ENCODE measurements at places on chromosomes 7 and 10.

DNA sequence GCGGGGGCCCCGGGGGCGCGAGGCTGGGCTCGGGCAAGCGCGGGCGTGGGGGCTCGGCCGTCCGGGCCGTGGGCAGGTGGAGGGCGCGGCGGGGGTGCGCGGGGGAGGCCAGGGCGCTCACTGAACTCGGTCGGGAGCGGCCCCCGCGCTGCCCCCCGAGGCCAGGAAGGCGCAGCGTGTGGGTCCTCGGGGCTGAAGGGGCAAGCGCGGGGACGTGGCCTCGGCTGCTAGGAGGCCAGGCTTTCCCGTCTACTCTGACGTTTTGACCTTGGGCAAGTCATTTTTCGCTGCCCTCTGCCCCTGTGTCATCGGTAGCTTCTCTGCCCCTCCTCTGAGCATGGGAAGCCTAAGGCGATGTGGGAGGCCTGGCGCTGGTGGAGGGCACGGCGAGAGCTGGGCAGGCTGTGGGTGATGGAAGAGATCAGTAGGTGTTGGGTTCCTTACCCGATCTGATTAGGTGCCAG is 441 bp downstream of the FBH1 start:
- DNase-seq: no peak

GRCh38 chr10:113059371-113059780 is 109.3 kb downstream of the TCF7L2 start:
- DNase-seq: peak; percentile 77

DNA sequence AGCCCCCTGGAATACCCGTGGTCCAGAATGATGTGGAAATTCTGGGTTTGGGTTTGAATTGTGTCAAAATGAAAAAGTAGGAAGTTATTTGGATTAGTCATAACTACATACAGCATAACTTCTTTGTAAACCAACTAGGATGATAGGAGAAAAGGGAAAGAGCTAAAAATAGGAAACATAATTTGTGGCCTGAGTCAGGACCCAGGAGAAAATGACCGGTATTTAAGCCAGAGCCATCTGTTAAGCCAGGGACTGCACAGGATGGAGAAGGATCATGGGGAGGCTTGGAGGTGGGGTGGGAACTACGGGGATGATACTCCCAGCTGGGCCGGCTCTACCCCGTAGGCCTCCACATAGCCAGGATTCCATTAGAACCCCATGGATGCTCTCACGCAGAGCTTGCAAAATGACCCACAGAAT is 98.6 kb downstream of the MYOF start:
- peak; percentile 72 for DNase-seq

DNA sequence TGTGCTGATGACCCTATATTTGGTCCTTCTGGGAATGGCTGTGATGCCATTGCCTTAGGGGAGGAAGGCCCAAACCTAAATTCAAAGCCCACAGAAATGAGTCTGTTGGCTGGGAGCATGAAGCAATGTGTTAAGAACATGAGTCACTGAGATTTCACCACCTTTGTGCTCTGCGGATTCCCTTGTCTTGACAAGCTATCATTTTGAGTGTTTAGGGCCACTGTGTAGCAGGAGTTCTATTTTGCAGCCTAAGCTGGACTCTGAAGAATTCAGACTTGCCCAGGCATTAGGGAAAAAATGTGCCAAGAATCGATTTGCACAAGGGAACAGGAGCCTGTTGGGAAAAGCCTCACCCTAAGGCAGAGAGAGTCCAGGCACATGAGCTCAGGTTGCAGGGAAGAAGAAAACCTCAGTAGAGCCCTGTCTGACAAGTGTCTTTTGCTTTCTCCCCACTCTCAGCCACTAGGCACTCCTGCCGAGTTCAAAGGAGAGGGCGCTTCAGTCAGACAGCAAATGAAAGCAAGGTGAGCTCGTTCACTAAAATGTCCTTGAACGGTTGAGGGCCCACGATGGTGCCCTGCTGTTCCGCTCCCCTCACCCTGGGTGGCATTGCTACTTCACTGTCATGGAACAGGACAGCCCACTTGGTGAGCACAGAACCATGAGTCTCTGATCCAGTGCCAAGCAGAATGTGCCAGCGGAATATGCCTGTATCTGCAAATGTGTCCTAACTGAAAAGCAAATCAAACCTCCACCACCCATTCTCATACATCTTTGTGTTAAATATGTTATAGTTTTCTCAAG is 93.6 kb downstream of the PRLHR start:
- peak; percentile 31 for DNase-seq

DNA sequence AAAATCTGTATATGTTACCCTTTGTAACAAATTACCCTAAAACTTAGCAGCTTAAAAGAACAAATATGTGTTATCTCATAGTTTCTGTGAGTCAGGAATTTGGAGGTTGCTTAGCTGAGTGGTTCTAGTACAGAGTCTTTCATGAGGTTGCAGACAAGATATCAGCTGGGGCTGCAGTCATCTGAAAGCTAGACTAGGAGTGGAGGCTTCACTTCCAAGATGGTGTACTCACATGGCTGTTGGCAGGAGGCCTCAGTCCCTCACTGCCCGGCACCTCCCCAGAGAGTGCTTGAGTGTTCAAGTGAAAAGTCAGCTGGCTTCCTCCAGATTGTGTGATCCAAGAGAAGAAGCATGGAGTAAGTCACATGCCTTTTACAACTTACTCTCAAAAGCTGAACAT is 16.9 kb upstream of the GGCT start:
- DNase-seq: no peak

DNA sequence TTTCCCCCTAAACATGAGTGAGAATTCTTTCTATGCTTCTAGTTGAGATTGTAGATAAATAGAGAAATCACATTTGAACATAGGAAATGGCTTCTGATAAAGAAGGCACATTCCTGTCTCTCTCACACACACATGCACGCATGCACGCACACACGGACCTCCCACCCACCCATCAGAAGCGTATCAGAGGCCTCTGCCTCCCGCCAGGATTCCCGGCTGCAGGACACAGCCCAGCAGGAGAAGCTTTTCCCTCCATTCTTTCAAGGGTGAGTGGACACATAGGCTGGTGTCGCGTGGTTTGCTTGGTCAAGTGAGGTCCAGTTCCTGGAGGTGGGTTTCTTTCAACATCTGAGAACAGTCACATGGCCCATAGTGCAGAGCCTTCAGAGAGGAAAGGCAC is 34.2 kb downstream of the KLF6 start:
- no peak for DNase-seq

DNA sequence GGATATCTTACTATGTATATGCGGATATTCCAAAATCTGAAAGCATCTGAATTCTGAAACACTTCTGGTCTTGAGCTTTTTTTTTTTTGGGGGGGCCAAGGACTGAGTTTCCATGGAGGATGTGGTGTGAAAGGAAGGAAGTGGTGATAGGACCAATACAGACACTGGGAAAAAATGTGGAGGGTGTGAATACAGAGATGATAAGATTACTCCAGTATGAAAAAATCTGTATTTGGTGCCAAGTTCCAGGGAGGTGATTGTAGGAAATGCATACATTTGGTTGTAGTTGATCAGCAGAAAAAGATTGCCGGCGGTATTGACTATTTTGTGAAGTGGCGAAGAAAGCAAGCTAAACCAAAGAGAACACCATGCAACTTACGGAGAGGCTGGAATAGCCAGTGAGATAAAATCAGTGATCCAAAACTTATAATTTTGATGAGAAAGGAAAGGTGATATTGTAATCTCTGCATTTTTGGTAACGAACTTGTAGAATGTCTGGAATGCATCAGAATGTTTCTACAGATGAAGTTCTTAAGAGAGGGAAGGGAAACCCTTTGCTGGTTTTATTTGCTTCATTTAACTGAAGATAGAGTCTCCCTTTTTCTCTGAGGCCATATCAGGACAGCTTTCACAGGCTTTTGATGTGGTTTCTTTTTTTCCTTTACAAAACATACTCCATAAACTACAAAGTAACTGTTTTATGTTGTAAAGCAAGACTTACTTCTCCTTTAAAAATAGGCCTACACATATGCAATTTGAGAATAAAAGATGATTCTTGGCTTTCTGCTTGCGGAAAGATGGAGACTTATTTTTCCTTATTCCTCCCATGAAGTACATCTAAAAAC is 6.0 kb downstream of the WDR37 start:
- DNase-seq: no peak

DNA sequence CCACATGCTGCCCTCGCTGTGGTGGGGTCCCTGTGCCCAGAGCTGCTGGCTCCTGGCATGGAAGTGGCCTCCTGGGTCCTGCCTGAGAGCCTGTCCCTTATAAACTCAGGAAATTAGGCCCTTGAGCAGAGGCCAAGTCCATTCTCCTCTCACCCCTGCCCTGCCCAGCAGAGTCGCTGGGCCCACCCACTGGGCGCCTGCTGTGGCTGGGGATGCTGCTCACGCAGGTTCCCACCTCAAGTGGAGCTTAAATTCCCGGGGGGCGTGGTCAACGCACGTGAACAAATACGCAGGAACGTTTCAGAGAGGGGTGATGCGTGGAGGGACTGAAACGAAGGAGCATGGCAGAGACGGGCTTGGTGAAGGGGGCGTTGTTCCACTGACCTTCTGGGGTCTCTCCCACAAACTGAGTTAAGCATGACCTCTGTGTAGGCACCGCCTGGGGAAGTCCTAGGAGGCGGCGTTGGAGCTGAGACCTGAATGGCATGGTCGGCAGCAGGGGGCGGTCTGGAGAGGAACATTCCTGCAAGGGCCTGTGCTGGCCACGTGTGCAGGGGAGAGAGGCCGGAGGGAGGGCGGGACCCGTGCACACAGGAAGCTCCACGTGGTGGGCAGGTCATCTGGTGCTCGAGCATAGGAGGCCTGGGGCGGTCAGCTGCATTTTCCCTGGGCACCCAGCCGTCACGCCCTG is 27.9 kb downstream of the FAM20C start:
- DNase-seq: no peak

GRCh38 chr10:30973737-30974136 is 57.9 kb downstream of the ZNF438 start:
- no peak for DNase-seq

- no peak for DNase-seq
Observed at GRCh38 chr10:127368929-127369328, 172.5 kb upstream of the INSYN2A start.

GRCh38 chr7:2231992-2232765 is 566 bp downstream of the MAD1L1 start:
- no peak for DNase-seq

GRCh38 chr10:12500381-12501303 is 151.3 kb downstream of the CAMK1D start:
- no peak for DNase-seq

DNA sequence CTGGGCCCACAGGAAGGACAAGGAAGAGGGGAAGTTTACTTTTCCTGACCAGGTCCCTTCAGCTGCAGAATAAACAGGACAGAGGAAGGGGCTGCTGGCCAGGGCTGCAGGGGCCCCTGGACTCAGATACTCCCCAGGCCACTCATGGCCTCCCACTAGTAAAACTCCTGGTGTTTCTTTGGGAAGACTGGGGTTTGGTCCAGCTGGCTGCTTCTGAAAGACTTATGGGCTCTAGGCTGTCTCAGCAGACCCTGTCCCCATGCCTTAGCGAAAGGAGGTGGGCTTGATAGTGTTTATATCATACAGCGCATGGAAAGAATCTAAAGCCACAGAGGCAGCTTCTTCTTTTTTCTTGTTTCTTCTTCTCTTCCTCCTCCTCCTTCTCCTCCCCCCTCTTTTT is 56.4 kb downstream of the PALD1 start:
- DNase-seq: no peak

GRCh38 chr7:30276203-30276900 is 8.0 kb upstream of the ZNRF2 start:
- no peak for DNase-seq

GRCh38 chr10:56624082-56624481 is 263.0 kb upstream of the ZWINT start:
- DNase-seq: no peak

DNA sequence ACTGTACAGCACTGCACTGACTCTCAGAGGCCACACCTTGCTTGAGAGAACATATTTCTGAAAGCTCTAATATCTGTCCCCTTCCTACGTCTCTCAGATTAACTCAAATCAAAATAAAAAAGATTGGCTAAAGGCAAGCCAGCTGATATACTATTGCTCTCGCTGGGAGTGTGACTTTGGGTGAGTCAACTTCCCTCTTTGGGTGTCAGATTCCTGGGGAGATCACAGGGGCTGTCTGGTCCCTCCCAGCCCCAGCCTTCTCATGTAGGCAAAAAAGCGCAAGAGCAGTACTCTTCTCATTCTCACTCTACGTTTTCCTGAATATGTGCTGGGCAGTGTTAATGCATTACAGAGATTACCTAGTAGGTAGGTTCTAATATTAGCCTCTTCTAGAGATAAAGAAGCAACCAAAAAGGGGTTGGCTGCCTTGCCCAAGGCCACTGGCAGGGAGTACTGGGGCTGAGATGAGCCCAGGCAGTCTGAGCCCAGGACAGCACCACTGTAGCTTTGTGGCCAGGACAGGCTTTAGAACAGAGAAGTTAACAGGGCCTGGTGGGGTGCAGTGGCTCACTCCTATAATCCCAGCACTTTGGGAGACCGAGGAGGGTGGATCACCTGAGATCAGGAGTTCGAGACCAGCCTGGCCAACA is 9.1 kb upstream of the DENND2A start:
- no peak for DNase-seq

DNA sequence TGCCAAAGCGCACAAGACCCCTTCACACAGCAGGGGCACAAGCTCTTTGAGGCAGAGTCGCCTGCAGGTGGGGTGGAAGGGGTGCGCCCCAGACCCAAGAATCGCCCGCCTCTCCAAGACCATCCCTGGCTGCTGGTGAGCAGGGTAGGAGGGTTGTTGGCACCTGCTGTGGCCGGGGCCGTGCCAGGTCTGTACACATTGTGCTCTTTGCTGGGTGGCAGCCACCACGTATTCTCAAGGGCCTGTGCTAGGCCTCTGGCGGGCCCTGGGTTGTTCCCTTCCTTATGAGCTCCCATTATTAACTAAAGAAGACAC is 84.4 kb downstream of the LHPP start:
- DNase-seq: no peak

- no peak for DNase-seq
Observed at GRCh38 chr10:17381502-17382142, 72.8 kb downstream of the ST8SIA6 start.

DNA sequence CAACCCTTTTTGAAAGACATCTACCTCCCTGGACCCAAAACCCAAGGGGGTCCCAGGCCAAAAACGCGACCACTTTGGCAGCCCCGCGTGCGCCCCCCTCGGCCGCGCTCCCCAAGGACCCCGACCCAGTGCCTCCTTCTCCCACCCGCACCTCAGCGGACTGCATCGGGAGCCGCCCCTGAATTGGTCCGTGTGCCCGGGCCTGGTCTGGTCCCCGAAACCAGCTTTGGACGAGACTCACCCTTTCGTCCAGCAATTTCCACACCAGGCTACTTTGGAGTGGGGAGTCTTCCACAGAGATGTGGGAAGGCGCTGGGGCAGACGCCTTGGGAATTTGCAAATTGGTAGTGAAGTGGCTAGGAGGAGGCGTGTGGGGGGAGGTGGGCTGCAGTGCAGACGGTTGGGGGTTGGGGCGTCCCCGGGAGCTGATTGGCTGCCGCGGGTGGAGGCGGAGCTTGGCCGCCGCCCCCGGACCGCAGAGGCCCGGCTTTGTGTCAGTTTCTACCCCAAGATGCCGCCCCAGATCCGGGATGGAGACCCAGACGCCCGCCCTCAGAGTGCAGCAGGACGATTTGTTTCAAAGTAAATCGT is 16.9 kb downstream of the TCAF1 start:
- DNase-seq: no peak

GRCh38 chr7:137987968-137988367 is 13.9 kb downstream of the CREB3L2 start:
- no peak for DNase-seq
